ENCODE measurements at places on chromosomes 3 and 15.

DNA sequence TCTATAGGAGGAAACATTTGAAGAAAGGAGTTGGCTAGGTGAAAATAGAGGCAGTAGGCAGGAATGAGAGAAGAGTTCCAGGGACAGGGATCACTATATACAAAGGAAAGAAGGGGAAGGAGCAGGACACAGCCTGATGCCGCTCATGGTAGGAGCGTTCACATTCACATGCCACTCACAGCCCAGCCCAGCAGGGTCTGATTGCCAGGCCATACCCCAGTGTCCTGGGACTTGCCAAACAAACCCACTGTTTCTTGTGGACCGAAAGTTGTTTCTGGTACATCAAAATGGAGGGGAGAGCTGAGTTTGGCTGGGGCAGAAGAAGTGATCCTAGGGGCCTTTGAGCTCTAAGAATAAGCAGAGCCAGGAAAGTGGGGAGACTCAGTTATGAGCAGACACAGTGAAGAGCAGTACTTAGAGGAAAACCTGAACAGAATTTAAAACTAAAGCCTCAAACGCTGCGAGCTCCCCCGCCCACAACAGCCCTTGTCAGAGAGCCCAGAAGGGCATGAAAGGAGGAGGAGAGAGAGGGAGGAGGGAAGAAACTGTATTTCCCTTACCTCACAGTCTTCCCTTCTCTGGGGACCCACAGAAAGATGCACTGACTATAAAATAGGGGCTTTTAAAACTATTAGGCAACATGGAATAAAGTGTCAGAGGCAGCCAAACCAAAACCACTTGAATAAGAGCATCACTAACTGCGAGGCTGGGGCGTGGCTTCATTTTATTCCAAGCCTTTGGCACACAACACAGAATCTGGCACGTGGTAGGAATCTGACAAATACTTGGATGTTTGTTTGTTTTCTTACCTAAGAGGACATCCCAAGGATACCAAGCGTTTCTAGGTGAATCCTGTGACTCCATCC is 129.0 kb downstream of the RPL22L1 start:
- DNase-seq = no peak

DNA sequence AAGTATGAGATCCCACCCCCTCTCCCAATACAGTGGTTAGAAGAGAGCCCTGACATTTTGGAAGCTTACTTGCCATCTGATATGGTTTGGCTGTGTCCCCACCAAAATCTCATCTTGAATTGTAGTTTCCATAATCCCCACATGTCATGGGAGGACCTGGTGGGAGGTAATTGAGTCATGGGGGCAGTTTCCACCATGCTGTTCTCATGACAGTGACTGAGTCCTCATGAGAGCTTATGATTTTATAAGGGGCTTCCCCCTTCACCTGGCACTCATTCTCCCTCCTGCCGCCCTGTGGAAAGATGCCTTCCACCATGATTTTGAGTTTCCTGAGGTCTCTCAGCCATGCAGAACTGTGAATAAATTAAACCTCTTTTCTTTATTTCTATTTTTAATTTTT is 28.8 kb upstream of the HES1 start:
- DNase-seq = no peak

- DNase-seq = no peak
Measured at GRCh38 chr3:141143517-141143916, 88.1 kb upstream of the PXYLP1 start.

DNA sequence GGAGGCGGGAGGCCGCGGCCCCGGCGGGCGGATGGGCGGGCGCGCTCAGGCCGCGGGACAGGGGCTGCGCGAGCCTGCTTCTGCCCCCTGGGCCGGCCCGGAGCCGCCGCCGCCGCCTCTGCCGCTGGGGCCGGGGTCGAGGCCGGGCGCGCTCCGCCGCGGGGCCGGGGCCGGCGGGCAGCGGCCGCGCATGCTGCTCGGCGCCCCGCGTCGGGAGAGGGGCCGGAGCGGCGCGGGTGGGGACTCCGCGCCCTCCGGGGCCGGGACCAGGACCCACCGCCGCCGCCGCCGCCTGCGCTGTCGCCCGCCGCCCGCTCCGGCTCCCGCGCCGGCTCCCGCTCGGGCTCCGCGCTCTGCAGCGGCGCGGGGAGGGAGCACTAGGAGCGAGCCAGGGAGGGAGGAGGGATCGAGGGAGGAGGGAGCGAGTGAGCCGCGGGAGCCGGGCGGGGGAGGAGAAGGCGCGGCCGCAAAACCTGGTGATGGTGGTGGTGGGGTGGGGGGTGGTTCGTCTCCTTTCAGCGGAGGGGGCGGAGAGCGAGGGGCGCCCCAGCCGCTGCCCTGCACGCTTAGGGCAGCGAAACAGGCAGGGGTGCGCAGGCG is at the start of gene LINGO1:
TSS of gene LINGO1 (minus strand) at position 379 of the 600 bp plus-strand sequence. CDS start 597 bp downstream, outside the sequence.
- DNase-seq = no peak

- no peak for DNase-seq
Measured at GRCh38 chr3:24526640-24527212, 32.1 kb upstream of the THRB start.

GRCh38 chr15:71599418-71600151 is 210.8 kb upstream of the NR2E3 start:
- DNase-seq = no peak
